ENCODE measurements at places on chromosomes 2 and 18.
A peak's percentile ranks its signal among the peaks of the same experiment; 100 is the strongest.

- no peak for DNase-seq
Observed at GRCh38 chr2:138711812-138712211, 68.4 kb downstream of the NXPH2 start.

GRCh38 chr2:120793682-120794403 lies 58.2 kb downstream of the GLI2 start:
- no peak for DNase-seq

GRCh38 chr2:205733648-205734047 lies 51.3 kb downstream of the NRP2 start:
- no peak for DNase-seq

DNA sequence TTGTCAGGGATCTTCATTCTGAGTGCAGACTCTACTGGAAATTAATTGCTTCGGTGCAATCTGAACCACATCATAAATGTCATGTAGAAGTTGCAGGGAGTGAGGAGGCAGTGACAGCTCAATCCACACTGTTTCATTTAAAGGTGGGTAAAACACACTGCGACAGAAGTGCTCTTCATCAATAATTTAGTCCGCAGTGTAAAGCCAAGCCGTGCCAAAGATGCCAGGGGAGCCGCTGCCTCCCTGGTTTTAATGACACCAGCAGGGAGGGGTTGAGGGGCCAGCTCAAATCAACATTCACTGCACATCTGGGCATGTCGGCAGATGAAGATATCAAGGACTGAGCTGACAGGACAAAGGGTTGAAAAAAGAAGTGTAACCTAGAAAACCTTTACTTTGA lies 305.7 kb upstream of the VRK2 start:
- DNase-seq: no peak

GRCh38 chr2:237259201-237259600 lies 154.8 kb downstream of the COL6A3 start:
- DNase-seq: no peak

GRCh38 chr2:73111073-73112025 lies 1.4 kb downstream of the RAB11FIP5 start:
- peak; percentile 45 for DNase-seq

GRCh38 chr2:88443353-88443938 lies 9.0 kb downstream of the FOXI3 start:
- DNase-seq: no peak

DNA sequence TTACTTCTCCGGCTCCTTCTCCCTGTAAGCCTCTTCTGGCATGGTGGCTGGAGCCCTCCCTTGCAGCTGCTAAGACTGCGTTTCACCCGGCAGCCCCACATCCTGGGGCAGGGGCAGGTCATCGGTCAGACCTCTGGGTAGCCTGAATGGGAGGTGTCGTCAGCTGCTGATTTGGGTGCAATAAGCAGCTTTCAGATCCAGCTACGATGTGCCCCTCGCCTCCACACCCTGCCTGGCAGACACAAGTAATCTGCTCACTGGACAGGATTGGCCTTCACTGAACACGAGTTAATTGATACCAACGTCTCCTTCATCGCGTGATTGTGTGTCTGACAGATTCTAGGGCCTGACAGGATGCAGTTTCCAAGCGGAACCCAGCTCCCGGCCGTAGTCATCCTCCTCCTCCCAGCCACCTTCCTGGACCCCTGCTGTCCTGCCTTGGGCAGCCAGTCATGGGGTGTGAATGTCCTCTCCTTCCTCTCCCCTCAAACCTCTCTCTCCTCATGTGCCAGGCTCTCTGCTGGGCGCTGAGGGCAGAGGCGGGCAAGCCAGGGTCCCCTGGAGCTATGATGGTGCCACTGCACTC lies 18.9 kb upstream of the PDIA6 start:
- peak; percentile 10 for DNase-seq
